ENCODE measurements at places on chromosomes 2 and 18.

DNA sequence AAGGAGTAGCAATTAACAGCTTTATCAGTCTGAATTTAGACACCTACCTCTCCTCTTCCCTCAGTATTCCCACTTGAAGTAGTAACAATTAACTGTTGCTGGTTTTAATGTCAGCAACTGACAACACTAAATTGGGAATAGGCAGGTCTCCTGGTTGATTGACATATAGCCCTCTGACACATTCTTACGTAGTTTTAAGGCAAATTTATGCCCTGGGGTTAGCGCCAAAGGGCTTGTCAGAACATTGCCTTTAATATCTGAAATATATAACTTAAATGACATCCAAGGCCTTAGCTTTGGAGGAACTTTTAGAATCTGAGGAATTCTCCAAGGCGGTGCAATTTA is 7.4 kb downstream of the ASXL3 start:
- DNase-seq, result no peak

DNA sequence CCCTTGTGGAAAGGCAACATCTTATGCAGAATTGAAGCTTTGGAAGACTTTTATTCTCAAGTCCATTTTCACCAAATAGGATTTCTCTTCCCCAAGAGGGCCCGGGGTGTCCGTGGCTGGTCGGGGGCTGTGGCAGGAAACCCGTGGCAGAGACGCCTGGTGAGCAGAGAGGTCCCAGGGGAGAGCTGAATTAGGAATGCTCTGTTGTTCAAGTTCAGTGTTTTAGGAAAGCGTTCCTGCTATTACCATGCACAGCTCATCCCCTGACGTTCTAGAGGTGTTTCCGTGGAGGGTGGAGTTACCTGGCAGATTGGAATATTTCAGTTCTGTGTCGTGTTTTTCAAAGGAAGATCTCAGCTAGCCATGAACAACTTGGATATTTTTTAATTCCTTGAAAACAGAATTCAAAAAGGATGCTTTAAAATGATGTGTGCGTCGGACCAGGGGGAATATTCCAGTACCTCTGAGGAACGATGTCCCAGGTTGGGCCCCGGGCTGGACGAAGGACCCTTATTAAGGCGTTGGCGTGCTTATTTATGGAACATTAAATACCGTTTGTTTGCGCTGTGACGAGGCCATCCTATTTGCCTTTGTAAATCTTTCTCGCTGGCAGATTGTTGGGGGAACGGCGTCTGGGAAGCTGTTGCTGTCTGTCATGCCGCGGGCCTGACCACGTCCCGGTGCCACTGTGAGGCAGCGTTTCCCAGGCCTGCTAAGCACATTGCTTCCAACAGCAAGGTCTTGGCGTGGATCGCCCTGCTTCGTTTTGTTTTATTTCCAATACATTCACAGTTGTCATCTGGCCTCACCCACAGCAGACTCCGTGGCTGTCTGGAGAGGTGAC is 8.2 kb downstream of the NFATC1 start:
- DNase-seq, result no peak

GRCh38 chr2:19943189-19943588 is 41.4 kb upstream of the TTC32 start:
- no peak for DNase-seq

- DNase-seq, result no peak
Measured at GRCh38 chr2:26682155-26682554, 10.4 kb upstream of the KCNK3 start.

GRCh38 chr18:31396796-31397612 is 20.4 kb downstream of the DSG4 start:
- no peak for DNase-seq

DNA sequence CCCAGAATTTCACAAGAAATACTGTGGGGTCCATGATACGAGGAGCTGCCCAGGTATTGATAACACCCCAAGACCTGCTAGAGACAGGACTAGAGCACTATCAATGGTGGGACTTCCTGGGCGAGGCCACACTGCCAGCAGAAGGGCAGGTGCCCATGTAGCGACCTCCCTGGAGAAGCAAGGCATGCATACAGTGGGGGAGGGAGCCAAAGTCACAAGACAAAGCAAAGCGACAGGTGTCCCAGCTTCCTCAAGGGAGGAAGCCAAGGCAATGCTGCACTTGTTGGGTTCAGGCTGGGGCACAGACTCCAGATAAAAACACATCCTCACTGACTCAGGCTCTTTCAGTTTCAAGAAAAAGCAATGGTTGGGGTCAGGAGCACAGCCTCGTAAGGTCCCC is 7.5 kb downstream of the CD207 start:
- no peak for DNase-seq
